ENCODE measurements at places on chromosomes 5 and 9.

GRCh38 chr9:124800306-124801259, 23.6 kb downstream of the OLFML2A start:
- no peak for DNase-seq

- no peak for DNase-seq
These were observed 113.6 kb upstream of the TSLP start for GRCh38 chr5:110957934-110958333.

DNA sequence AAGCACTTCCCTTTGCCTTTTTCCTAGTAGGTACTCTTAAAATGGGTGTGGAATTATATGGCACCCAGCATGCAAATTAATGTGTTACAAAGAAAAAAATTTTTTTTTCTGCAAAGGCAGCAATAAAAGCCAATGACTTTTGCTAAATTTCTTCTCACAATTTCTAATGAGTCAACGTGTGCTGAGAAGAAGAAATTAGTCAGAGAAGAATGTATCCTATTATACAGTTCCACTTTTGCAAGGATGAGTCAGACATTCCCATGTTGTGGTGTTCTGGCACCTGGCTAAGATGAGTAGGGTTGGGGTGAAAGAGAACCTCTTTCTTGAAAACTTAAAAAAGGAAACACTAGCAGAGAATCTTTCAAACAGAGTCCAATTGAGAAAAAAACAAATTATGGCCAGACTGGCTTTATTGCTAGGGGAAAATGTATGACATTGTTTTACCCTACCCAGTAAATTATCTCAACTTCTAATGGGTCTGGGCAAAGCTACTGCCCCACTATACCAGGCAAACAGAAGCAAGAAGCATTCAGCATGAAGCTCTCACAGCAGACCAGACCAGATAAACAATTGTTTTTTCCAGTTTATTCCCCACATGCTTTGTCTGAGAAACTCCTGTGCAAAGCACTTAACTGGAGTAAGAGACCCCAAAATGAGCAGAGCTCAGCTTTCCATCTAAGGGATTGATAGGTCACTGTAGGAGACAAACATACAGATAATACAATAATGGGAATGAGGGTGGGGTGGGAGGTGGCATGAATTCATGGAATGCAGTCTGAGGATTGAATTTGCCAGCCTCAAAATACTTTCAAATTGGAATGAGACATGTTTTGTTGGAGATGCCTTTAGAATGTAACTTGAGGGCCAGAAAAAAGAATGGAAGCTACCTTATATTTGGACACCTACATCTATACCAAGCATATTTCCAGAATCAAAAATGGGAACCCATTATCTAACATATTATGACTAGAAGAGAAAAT, 220.8 kb upstream of the RFX3 start:
- DNase-seq = no peak

- DNase-seq = no peak
These were observed 174.2 kb downstream of the TMEM161B start for GRCh38 chr5:88094403-88094802.

DNA sequence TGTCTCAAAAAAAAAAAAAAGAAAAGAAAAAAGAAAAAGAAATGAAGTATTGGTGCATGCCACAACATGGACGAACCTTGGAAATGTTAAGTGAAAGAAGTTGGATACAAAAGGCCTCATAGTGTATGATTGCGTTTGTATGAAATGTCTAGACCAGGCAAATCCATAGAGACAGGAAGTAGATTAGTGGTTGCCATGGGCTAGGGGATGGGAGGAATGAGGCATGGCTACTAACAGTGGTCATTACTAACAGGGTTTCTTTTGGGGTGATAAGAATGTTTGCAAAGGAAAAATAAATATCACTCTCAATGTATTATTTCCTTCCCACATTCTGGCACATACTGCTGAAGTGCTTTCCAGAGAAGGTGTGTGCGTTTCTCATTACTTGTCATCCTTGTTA, 44.1 kb downstream of the UGCG start:
- no peak for DNase-seq

DNA sequence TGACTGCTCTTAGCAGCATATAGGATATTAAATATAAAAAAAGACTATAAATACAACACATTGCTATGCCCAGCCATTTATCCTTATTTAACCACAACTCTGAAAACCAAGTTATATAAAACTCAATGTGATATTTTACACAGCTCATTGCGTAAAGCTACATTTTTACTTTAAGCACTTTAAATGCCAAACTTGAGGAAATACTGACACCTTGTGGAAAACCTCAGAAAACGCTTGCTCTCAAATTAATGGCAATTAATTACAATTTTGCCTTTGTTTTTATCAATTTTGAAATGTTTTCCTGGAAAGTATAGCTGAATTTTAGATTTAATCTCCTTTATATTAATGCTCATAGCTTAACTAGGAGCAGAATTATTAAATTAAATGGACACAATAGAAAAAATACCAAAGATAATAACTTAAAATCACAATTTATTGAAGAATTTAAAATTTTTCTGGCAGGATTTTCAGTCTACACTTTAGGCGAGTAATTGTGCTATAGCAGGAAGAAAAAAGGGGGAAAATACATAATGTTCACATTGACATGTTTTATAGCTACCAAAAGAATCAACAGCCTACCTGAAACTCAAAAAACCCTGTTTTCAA, 25.2 kb upstream of the PLAC8L1 start:
- no peak for DNase-seq

- no peak for DNase-seq
These were observed 51.0 kb downstream of the OTULIN start for GRCh38 chr5:14715481-14715880.

All from occipital lobe (tissue), 3 donors.